Activated CD4-positive, alpha-beta memory T cell treated with anti-CD3 and anti-CD28 coated beads for 36 hours (primary cell): ENCODE measurements at places on chromosomes 2 and 18. TPM values are rescaled to one million over a fixed set of nuclear protein-coding genes. Genes with fewer than 3 reads are reported as not detected.

DNA sequence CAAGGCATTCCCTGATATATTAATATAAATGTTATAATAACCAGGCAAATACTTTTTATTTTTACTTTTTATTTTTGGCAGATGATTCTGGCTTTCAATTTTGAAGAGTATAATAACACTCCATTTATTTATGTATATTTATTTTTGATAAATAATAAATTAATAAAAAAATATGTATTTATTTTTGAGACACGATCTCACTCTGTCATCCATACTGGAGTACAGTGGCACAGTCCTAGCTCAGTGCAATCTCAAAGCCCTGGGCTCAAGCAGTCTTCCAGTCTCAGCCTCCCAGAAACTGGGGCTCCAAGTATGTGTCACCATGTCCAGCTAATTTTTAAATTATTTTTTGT lies 93.4 kb upstream of the ITGA6 start:
- no peak for DNase-seq

GRCh38 chr2:47300609-47301276 lies 102.2 kb upstream of the MSH2 start:
- no peak for DNase-seq

DNA sequence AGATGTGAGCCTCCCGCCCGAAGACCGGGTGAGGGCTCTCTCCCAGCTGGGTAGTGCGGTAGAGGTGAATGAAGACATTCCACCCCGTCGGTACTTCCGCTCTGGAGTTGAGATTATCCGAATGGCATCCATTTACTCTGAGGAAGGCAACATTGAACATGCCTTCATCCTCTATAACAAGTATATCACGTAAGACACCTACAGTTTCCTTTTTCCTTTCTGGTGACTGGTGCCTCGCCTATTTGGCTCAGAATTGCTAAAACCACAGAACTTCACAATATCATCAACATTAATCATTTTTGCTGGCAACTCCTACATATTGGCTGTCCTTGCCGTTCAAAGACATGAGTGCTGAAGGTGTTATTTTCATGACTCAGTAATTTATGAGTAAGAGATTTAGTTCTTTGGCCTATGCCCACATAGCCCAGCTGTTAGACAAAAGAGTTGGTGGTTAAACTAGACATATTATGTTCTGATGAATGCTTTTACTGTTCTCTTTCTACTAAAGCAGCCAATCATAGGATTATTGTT lies 2.2 kb downstream of the STAMBP start:
- DNase-seq: peak; percentile 60

DNA sequence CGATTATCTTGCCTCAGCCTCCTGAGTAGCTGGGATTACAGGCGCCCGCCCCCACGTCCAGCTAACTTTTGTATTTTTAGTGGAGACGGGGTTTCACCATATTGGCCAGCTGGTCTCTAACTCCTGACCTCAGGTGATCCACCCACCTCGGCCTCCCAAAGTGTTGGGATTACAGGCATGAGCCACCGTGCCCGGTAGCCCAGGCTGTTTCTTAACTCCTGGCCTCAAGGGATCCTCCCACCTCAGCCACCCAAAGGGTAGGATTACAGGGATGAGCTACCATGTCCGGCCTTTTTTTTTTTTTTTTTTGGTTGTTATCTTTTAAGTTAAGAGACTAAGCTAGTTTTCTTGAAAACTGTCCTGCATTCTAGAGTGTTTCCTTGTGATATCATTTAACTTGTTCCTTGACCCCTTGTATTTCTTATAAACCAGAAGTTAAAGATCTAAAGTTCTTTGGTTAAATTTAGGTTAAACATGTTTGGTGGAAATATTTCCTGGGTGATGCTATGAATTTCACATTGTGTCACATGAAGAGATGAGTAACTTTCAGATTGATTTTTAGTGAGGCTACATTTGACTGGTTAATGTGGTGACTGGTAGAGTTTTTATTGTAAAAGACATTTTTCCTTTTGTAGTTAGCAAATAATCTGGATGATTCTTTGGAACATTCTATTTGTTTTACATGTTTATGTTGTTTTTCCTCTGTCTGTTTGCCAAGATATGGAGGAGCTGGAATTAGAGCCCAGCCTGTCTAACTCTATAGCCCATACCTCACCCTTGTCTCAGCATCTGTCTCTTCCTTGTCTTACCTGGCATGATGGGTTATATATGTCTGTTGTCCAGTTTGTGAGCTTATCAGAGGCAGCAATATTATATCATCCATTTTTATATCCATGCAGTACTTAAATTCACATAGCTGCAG lies 5.2 kb downstream of the NCAPH start:
- no peak for DNase-seq

GORASP2 gene
- total RNA-seq: 64.5 TPM

PSD4 gene
- total RNA-seq: 170 TPM

ZBTB14 gene
- 19.3 TPM for total RNA-seq

DNA sequence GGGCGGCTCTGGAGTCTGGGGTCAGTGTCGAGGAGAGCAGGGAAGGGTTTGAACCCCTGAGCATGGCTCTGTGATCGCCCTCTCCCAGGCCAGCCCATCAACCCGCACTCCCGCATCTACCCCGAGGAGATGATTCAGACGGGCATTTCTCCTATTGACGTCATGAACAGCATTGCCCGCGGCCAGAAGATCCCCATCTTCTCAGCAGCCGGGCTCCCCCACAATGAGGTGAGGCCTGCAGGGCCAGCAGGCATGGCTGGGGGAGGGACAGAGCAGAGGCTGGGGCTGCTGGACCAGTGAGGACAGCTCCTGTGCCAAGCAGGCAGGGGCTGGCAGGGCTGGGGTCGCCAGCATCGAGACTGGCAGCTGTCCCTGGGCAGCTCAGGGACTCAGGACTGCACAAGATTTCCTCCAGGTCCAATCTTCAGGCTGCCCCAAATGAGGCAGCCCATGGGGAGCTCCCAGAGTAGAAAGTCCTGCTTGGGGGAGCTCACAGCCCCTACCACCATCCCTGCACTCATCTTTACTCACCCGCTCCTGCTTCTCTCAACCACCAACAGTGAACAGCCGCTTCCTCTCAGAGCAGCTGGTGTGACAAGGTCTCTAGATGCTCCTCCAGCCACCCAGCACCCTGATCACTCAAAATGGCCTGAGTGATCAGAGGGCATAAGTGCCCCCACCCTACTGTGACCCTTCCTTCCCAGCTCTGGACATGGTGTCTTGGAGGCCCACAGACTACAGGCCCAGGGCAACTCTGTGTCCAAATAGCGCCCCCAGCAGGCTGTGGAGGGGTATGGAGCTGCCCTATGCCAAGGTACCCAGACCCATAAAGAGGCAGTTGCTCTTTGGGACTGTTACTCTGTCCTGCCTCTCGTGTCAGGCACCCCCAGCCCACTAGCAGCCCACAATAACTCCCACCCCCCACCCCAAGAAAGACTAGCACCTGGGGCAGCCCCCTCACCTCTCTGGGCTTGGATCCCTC lies 18.3 kb upstream of the ANKRD53 start:
- DNase-seq: peak; percentile 11

DNA sequence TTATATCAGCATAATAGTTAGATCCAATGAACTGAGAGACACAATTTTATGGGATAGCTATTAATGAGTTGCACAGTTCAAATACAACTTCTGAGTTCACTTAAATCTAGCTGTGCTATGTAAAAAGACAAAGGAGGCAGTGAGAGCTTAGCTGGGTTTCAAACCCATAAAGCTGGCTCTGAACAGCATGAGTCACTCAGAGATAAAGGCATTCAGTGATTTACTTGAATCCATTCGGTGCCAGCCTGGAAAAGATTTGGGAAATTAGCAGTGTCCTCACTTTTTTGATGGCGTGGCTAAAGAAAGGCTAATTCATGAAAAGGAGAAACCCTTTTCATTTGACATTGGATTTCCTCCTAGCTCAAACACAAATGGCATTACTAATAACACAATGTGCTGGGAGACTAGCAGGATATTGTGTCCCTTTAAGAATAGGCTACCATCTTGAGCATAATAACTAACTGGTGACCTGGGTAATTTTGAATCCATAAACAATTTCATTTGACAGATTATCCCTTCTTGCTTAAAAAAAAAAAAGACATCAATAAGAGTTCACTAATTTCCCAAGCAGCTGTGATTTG lies 98.4 kb upstream of the NEUROD1 start:
- no peak for DNase-seq

DNA sequence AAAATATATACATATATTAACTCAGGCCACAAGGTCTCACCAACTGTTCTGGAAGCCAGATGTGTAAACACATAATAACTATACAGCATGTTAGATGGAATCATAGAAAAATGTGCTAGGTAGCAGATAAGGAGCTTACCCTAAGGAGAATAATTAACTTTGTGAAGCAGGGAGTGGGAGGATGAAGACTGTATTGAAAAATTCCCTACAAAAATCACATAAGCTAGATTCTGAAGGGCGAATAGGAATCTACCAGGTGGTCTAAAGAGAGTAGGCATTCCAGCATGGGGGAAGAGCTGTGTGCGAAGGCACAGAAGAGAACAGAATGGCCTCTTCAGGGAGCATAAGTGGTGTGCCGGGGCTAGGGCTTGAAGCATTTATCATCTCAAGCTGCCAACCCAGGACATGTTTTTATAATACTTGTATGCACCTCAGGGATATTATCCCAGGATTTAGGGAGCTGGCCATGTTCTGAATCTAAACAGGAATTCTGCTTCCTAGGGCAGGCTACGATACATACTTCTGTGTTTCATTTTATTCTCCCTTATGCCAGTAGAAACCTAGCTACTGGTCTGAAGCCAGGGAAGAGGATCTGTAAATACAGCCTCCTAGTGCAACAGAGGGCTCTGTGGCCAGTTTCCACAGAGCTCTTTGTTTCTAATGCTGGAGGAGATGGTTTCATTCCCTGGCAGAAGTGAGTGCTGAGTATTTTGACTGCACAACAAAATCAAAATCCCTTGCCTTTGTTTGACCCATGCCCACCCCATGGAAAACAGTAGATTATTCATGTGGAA lies 56.7 kb downstream of the NEMP2 start:
- DNase-seq: no peak

- DNase-seq: no peak
These were observed 155.1 kb downstream of the RND3 start for GRCh38 chr2:150332383-150332782.

TMEM163 gene
- total RNA-seq: 0.12 TPM

- DNase-seq: no peak
These were observed 136.9 kb downstream of the COPS8 start for GRCh38 chr2:237222601-237223041.

TRIM43 gene
- total RNA-seq: not detected

- no peak for DNase-seq
These were observed 52.8 kb downstream of the IKZF2 start for GRCh38 chr2:213098612-213099011.

UPP2 gene
- not detected for total RNA-seq

MEIS1 gene
- total RNA-seq: not detected

GRCh38 chr2:102983786-102984185 lies 222.0 kb downstream of the TMEM182 start:
- no peak for DNase-seq

IL1RL2 gene
- total RNA-seq: 1.7 TPM

DNA sequence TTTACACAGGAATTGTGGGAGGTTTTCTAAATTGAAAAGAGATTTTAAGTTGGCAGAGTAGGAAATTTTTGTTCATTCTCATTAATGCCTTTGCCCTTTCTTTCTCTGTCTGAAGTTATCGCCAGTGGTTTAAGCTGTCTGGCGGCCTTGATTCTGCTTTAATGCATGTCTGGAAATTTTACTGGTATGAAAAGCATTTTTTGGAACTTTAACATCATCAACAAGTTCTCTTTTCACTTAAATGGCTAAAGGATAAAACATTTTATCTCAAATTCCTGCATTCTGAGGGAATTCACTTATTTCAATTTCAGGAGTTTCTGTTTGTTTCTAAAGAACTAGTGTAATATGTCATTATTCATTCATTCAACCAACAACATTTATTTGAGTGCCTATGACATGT lies 233.9 kb upstream of the FOSL2 start:
- DNase-seq: no peak

DNA sequence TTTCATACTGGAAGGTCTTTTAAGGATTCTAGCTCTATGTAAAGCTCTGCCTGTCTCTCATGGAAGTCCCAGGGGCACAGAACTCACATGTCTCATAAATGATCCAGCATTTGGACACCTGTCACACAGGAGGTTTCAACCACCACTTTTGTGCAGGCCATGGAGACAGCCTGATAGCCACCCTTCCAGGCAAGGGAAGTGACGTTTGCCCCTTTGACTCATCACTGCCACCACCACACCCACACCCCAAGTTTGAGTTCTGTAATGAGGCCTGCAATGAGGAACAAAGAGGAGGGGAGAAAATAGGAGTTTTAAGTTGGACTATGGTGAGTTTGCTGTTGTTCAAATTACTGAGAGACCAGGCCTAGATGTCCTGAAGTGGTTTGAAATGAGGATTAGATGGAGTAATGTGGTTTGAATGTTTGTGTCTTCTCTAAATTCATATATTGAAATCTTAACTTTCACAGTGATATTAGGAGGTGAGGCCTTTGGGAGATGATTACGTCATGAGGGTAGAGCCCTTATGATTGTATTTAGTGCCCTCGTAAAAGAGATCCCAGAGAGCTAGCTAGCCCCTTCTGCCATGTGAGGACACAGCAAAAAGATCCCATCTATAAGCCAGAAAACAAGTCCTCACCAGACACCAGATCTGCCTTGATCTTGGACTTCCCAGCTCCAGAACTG lies 175.3 kb upstream of the EPHA4 start:
- DNase-seq: peak; percentile 30

EFHD1 gene
- 1.2 TPM for total RNA-seq

GRCh38 chr18:43777636-43778304 lies 500.5 kb upstream of the SYT4 start:
- no peak for DNase-seq

- no peak for DNase-seq
These were observed 57.8 kb upstream of the MAP3K20 start for GRCh38 chr2:173017646-173018420.

DNA sequence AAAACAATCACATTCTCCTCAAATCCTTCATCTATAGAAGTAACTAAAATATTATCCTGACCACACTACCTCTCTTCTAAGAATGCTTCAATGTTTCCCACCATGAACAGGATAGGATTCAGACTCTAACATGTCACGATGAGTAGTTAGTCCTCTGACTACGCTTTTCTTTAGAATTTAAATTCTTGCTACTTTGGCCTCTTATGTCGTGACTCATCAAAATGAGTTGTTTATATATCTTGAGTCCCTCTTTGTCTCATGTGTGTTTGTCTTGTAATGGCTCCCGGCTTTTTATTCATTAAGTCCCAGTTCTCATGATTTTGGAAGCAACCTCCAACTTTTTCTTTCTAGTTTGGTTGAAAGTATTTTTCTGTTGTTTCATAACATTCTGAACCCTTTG lies 1289.2 kb downstream of the DSC3 start:
- DNase-seq: no peak

GDF7 gene
- 0.02 TPM for total RNA-seq

DNA sequence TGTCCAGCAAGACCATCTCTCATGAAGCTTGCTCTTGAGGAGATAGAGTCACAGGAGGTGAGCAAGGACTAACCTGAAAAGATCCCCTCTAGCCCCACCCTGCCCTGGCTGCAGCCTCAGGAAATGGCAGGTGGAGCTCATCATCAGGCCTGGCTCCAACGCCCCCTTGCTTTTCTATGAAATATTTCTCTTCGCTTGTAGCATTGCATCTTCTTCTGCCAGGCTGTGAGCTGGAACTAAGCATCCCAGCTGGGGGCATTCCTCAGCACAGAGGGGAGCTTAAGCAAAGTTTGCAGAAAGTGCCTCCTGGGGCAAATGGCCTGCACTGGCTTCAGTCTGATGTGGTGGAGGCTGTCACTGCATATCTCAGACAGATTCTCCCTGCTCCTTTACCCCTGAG lies 90.1 kb upstream of the LGALSL start:
- no peak for DNase-seq

- no peak for DNase-seq
These were observed at the start of gene TRPM8 for GRCh38 chr2:233917116-233917515. TSS of gene TRPM8 (plus strand) at chr2:233917373. CDS start at chr2:233926538, 9,165 bp downstream.
